ENCODE measurements at places on chromosomes 7 and 10.

DNA sequence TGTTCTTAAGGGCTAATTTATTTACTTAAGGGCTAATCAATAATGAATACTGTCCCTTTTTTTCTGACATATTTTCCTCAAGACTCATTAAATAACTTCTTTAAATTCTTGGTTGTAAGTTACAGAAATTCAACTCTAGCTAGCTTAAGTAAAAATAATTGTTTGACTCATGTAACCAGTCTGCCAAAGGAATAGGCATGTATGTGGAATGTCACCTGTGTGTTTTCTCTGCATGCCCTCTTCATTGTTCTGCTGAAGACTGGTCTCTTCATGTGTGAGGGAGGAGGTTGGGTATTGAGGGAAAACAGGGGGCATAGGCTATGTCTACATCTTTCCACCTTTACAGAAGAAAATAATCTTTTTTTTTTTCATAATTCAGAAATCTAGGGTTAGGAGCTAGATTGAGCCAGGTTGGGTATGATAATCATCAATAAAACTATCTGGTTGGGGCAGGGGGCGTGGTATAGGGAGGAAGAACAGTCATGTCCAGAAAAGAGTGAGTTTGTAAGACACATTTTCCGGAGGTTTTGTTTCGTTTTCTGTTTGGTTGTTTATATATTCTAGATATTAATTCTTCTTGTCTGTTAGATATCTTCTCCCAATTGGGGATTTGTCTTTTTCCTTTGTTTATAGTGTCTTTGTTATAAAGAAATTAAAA, 37.9 kb downstream of the EXOC4 start:
- DNase-seq = no peak

GRCh38 chr7:111953611-111954010, 252.6 kb downstream of the DOCK4 start:
- no peak for DNase-seq

GRCh38 chr7:92924800-92925199, 88.4 kb upstream of the CDK6 start:
- DNase-seq = no peak

DNA sequence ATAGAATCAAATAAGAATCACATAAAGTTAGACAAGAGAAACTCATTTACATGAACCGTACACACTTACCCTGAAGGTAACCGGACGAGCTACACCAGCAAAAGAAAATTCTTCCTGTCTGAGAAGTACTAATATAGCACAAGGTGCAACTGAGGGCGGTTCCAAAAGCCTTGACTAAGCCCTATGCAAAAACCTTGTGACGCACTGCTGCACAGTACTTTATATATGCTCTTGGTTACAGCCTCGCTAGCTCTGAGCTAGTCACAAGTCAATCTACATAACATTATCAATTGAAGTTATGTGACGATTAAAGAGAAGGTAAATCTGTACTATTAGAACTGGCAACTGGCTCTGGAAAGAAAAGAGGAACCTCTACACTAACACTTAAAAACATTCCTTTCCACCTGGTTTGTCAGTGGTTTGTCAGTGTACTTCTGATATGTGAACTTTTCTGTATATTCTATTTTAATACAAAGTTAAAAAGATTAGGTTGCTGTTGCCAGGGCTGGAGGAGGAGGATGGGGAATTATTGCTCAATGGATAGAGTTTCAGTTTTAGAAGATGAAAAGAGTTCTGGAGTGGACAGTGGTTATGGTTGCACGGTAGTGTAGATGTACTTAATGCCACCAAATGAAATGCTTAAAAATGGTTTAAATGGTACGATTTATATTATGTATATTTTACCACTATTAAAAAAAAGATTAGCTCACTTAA, 21.6 kb downstream of the NT5C3A start:
- peak; percentile 89 for DNase-seq

DNA sequence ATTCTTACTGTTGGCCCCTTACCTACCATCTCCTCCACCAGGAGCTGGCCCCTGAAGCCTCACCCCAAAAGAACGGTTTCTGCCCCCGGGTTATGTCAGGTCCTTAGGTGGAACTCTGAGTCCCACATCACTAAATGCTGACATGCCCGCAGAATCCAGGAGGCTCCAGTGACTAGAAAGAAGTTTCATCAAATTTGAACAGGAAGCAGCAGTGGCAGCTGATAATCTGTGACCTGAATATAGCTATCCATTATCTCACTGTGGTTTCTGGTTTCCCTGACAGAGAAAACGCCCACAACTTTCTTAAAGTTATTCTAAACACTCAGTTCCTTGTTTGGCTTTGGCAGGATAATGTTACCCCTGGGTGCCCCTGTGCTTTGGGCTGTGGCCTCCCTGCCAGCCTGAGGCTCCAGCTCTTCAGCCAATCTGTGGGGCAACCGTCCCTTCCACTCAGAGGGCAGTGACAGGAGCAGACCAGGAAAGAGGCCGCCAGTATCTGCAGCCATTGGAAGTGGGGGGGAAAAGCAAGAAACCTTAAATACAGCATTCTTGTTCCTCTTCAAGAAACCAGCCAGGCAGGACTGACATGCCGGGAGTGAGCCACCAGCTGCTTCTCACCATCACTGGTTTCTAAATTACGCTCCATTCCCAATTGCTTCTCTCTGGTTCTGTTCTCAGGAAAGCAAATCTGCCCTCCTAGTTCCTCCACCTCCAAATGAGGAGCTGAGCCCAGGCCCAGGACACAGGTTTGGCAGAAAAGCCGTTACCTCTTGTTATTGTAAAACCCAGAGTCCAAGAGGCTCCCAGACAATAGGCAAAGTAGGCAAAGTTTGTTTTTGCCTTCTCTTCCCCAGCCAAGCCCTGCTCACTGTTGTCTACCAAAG, 41.2 kb upstream of the VCL start:
- DNase-seq = peak; percentile 64

DNA sequence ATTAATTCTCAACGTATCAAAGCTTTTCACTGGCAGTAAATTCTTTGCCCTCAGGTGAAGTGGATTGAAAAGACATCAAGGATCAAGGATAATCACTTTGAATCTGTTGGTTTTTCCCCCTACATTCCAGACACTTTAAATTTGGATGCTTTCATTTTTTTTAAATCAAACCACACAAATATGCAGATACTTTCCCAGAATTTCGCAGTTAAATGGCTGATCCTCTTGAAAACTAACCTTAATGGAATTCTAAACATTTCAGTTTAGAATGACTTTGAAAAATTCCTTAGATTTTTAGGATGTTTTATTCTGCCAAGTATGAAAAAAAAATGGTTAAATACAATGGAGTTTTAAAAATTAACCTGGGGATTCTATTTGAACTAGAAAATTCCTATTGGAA, 325.9 kb downstream of the GFRA1 start:
- no peak for DNase-seq

DNA sequence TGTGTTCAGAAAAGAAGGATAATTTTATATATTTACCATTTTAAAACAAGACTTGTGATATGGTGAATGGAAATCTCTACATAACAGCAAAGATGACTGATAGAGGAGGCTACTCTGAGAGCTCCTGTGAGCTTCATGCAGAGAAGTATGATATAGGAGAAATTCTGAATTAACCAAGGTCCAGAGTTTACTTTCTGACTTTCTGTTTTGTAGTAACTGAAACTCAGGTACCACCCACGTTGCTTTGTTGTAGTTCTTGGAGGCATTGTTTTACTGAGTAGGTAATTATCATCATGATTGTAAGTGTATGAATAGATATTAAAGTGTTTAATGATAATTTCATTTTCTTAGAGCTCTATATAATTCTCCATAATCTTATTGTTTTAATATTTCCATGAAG, 18.0 kb upstream of the SFR1 start:
- DNase-seq = no peak

DNA sequence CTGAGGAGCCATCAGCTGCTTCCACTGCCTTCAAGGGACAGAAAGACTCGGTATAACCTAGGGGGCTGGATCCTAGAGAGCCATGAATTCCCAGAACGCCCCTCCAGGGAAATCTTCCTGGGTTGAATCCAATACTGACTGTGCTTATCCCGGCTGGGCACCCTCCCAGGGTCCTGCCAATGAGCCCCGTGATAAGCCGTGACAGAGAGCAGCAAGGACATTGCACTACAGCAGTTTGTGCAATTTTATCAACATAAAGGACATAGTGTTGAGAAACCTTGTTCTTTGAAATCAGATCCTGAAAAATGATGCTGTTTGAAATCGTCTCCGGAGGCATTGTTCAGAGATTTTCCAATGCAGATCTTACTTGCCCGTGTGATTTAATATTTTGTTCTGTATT, 18.8 kb downstream of the AKR1B1 start:
- no peak for DNase-seq

- DNase-seq = no peak
Measured at GRCh38 chr10:66931949-66932343, 6.1 kb downstream of the LRRTM3 start.

GRCh38 chr10:64508029-64508661, 986.9 kb downstream of the REEP3 start:
- DNase-seq = no peak

DNA sequence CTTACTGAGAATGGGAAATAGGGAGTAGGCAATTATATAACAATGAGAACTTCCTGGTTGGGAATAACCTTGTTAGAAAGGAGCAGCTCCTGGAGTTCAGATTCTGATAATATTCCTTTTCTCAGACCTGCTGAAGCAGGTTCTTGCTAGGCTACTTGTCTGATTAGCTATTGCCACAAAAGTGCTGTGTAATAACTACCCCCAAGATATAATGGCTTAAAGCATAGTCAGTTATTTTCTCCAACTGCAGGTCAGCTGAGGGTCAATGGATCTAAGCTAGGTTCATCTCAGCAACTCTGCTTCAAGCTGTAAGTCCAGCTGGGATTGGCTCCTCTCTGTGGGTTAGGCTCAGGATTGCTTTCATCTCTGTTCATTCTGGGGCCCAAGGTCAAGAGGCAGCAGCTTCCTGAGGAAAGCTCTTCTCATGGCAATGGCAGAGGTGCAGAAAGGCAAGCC, 9.4 kb upstream of the CNOT4 start:
- no peak for DNase-seq

DNA sequence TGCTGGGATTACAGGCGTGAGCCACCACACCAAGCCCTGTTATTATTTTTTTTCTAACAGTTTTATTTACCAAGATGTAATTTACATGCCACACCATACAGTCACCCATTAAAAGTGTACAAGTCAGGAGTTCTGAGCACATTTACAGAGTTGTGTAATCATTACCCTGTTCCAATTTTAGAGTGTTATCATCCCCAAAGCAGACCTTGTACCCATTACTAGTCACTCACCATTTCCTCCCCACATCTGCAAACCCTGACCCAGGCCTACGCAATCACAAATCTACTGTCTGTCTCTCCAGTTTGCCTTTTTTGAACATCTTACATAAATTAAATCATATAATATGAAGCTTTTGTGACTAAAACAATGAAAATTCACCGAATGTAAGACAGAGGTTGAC, 402.9 kb upstream of the FOXK1 start:
- DNase-seq = no peak

DNA sequence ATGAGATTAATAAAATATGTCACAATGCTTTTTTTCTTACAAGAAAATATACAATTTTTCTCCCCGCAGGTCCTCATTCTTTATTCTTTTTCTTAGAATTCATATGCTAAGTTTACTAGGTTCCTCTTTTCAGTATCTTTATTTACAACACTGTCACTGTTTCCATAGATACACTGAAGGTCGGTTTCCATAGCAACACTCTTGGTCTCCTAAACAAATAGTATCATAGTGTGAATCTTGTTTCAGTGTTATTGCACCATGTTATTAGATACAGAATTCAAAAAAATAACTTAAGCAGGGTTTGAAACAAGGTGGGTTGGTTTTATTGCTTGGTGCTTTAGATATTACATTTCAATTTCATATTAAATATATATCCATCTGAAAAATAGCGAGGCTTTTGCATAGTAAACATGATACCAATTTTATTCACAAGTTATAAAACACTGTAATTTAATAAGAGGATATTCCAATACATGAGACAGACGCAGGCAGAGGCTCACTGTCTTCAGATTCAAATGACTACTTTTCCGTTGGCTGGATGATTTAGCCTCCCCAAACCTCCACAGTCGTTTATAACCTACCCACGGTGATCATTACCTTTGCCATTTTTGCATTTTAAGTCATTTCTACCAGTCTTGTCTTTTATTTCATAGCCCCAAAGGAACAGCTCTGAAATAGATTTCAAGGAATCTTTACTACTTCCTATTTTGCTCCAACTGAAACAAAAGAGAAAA, 88.9 kb upstream of the KLF6 start:
- DNase-seq = peak; percentile 26

DNA sequence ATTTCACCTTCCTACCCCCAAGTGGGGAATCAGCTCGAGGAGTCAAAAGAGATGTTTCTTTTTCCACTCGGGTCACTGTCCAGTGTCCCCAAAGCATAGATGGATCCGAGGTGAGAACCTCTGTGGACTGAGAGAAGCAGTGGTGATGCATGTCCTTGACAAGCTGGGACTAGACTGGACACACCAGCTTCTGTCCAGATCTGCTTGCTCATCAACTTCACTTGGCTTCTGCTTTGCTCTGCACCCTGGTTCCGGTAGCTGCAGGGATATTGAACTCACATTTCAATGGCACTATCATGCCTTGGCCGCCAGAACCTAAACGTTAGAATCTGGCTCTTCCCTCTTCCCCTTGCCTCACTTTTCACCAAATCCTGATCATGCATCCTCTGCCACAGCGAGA, 50.3 kb upstream of the CXCL12 start:
- DNase-seq = no peak

GRCh38 chr10:34462056-34462455, 353.0 kb downstream of the PARD3 start:
- DNase-seq = no peak

DNA sequence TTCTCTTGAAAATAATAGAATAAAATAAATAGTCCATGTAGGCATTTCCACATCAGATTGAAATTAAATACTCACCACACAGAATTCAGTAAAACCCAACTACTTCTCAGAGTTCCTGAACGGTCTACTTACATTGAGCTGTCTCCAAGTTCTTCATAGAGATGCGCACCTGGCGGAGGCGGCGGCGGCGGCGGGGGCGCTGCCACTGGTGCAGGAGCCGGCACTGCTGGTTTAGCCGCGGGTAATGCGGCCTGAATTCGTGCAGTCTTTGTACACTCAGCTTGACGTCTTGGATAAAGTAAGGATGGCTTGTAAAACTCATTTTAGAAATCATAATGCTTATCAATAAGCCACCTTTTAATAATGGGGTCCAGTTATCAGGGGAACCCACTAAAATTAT, 973.8 kb downstream of the PCDH15 start:
- no peak for DNase-seq

DNA sequence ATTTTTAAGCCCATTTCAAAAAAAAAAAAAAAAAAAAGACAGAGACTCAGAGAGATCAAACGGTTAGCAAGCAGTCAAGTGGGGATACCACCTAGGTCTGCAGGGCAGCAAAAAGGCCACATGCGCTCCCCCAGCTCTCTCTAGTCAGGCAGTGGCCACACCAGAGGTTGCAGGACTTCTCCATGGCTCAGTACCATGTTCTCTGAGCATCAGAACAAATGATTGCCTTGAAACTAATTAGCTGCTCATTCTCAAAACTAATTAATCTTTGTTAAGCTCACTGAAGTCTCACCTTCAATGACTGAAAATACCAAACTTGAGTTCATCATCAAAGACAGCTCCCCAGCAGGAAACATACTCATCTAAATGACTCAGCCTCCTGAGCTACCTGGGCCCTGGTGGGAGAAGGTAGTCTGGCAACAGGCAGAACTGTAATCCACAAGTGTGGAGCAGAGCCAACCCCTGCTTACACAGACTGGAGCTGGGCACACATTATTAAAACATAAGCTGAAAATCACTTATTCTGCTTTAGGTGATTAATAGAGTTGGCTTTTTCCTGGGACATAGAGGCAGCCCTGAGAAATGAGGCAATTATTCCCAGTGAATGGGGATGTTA, 319.6 kb downstream of the GRID1 start:
- DNase-seq = no peak

Data from hematopoietic multipotent progenitor cell treated with erythropoietin and hydrocortisone succinate and interleukin-3 and kit ligand, for 15 days (in vitro differentiated cells).